ENCODE measurements at places on chromosomes 2 and 18.

DNA sequence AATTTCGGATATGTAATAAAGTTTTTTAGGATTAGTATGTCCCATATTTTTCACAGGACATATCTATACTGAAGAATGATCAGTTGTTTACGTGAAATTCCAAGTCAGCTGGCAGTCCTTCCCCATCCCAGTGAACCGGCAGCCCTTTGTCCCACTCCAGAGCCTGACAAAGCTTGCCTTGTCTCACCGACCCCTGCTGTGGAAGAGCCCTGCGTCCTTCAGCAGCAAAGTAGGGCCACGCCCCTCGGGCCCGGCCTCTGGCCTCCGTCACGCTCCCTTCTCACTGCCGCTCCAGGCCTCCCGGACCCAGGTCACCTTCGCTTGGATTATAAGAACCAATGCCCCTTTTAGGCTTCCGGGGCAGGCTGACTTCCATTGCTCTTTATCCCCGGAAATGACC, 89.8 kb upstream of the TGIF1 start:
- no peak for DNase-seq

GRCh38 chr2:196924051-196924450, 2.5 kb downstream of the PGAP1 start:
- no peak for DNase-seq

GRCh38 chr2:133142087-133142486, 426.2 kb downstream of the NCKAP5 start:
- DNase-seq = no peak

DNA sequence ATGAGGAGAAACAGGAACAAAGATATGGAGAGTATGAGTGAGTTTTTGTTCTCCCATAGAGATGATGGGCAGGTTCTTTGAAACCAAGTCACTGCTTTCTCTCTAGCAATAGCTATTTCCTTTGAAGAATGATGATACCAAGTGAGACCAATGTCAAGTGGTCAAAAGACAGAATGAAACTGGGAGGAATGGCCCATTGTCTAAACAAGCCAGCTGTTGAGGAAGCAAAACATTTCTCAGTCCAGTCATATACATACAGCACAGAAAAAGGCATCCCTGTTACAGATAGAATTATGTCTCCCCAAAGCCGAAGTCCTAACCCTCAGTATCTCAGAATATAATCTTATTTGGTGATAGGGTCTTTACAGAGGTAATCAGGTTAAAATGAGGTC, 66.1 kb upstream of the EPC2 start:
- no peak for DNase-seq

- DNase-seq = no peak
Observed at GRCh38 chr2:160816916-160817499, 323.4 kb upstream of the RBMS1 start.

GRCh38 chr18:55302167-55302833, 285.7 kb downstream of the TCF4 start:
- no peak for DNase-seq

GRCh38 chr2:64998658-64999061, 9.5 kb downstream of the SLC1A4 start:
- DNase-seq = no peak

- no peak for DNase-seq
Observed at GRCh38 chr2:24362253-24362652, 1.9 kb upstream of the ITSN2 start.

DNA sequence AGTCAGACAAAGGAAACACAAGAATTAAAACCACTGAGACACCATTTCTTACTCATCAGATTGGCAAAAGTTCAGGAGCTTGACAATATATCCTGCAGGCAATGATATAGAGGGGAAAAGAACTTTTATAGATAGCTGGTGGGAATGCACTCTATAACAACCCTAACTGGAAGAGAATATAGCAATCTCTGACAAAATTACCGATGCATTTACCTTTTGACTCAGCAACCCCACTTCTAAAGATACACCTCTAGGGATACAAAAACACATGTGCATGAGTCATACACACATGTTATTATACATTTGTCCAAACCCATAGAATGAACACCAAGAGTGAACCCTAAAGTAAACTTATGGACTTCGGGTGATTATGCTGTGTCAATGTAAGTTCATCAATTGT, 79.4 kb upstream of the SRD5A2 start:
- no peak for DNase-seq

DNA sequence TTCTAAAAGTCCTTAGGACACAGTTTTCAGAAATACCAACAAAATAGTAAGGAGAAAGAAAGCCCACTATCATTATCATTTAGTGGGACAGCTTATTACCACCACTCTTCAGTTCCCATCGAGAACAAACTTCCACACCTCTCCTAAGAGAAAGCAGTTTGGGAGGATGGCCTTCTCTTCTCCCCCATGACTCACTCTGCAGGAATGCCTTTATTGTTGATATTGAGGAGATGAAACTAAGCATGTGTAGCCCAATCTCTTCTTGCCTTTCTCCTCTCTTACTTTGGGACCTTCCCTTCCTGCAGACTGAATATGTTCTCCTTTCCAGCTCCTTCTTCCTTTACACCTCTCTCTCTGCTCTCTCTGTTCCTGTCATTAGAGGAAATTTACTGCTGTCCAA, 30.0 kb upstream of the ERMN start:
- DNase-seq = no peak

DNA sequence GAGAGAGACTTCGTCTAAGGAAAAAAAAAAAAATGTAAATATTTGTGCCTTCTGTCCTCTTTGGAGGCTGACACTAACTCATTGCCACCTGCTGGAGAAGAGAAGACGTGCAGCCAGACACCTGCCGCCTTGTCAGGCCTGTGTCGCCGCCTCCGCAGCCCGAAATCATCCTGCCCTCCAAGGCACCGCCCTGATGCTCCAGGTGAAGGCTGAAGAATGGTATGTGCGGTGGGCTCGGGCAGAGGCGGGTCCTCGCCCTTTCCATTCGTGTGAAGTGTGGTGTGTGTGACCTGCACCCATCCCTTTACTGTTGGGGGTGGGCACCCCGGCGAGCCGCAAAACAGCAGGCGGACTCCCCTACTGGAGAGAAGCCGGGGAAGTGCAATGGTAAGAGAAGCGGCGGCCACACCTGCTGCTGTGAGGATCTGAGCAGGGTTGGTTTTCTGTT, 60.4 kb downstream of the FAM161A start:
- DNase-seq = peak; percentile 48

DNA sequence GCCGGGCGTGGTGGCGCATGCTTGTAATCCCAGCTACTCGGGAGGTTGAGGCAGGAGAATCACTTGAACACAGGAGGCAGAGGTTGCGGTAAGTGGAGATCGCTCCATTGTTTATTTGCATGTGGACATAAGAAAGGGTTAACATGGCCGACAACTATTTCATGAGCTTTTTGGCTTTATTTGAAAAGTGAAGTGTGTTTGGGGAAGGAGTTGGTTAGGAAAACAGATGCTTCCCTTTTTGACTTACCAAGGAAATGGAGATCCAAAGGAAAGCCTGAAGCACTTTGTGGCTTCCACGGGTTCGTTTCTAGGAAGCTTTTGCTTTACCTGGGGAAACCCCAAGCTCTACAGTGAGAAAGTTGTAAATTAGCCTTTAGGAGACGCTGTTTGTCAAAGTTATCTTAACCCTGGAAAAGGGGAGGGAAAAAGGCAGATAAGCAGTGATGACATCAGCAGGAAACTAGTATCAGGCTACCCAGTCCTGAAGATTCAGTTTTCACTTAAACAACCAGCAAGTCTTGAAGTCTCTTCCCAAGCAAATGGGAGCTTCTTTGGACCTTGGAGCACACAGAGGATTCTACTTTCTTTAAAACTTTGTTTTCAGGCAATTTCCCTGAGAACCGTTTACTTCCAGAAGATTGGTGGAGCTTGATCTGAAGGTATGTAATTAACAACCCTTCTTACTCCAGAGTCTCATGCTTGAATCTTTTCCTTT, at the start of gene CASP10:
Gene CASP10 (plus strand): TSS at position 492 of the 715 bp plus-strand sequence. CDS start 2,637 bp downstream, outside the sequence.
- DNase-seq = no peak

DNA sequence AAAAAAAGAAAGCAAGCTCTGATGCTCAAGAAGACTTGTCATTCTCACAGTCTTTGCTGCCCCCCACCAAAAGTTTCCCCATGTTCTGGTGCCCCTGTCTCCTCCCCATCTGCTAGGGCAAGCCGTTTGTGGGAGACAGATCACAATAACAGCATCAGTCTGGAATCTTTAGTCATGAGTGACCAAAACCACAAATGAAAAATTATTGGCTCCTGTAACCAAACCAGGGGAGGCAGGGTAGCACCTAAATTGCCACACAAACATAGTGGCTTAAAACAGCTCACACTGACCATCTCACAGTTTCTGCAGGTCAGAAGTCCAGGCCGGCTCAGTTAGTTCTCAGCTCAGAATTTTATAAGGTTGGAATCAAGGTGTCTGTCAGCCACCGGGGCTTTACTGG, 9.1 kb upstream of the B3GNT7 start:
- no peak for DNase-seq

All from activated T-cell treated with anti-CD3 and anti-CD28 coated beads for 1 hour (primary cell).